ENCODE measurements at places on chromosomes 11 and 22.

DNA sequence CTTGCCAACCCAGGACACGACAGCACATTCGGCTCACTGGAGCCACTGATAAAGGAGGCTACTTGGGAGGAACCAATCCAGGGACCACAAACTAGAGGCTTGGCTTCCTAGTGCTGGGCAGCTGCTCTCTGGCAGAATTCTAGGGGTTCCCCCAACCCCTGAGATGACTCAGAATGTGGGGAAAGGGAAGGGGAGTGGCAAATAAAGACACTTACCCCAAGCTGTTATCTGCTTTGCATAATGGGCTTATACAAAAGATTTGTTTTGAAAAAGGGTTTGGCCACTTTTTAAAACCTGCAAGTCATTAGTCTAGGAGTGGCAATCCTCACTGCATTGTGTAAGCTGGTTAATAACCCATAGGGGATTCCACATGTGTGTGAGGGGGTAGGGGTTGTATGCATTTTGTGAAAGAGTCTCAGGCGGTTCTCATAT lies 64.1 kb upstream of the LMO1 start:
- no peak for DNase-seq

GRCh38 chr11:2088746-2089535 lies 50.2 kb downstream of the IGF2 start:
- no peak for DNase-seq

- no peak for DNase-seq
Measured at GRCh38 chr22:22103078-22103875, 120.7 kb upstream of the TOP3B start.

- peak; percentile 92 for DNase-seq
Measured at GRCh38 chr11:47327025-47327424, 25.5 kb downstream of the MYBPC3 start.

- no peak for DNase-seq
Measured at GRCh38 chr22:37222440-37222971, 10.2 kb upstream of the SSTR3 start.

- DNase-seq, result peak; percentile 49
Measured at GRCh38 chr11:111540114-111540936, at the start of gene LAYN. TSS of gene LAYN (plus strand) at chr11:111540720. CDS start at chr11:111540844, 124 bp downstream.
